ENCODE measurements at places on chromosomes 12 and 14.

DNA sequence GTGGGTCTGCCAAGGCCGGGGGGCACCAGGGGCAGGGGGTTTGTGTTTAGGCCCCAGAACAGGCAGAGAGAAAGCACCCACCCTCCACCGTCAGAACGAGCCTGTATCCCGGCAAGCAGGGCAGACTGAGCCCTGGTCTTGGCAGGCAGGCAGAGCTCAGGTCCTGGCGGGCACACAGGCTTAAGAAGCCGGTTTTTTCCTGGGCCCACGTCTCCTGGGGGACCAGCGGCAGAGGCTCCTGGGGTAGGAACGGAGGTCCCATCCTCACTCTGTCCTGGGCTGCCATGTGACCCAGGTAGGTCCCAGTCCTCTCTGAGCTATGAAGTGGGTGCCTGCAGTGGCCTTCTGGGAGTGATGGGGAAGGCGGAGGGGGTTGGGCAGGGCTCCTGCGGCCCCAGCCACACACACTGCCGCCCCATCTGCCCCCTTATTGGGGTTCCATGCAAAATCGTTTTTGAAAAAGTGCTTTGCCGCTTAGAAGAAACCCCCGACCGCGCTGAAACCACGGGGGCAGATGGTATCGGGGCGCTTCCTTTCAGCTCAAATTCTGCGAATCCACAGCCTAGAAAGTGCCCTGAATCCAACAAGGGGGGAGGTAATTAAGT is 24.2 kb downstream of the SH2B3 start:
- DNase-seq: no peak

DNA sequence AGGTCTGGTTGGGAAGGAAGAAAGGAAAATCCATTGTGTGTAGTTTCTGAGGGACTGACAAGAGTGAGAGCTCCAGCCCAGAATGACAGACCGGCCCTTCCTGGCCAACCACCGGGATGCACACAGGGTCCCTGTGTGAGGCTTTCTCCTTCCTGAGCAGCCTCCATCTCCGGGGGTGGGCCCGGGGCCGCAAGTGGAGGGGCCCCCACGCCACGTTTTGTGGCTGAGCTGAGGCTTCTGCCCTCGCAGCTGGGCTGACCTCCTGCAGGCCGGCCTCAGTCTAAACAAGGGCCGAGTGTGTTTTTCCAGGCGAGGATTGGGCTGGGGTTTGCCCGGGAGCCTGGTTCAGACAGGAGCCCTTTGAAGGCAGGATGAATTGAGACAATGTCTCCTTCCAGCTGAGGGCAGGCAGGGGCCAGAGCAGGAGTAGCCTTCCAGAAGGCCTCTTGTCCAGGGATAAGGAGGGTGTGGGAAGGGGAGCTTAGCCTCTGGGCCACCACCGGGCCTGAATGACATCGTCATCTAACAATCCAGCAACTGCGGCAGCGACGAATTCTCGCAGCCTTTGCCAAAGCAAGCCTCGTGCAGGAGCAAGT is 96.5 kb upstream of the NCOR2 start:
- DNase-seq: no peak

GRCh38 chr12:74963867-74964331 is 245.7 kb downstream of the KCNC2 start:
- no peak for DNase-seq

DNA sequence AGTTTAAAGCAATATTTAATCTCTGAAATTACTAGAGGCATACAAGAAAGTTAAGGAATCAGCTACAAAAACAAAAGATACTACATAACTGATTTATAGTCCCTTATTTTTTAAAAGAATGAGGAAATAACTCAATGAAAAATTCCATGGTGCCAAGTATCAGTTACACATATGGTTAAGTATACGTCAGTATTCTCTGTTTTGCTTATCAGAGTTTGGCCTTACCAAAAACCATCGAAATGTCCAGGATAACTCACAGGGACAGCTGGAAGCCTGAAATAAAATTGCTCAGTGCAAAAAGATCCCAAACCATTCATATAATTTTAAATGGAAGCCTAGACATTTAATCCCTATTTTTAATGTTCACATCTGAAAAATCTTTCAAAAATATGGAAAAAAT is 3.6 kb downstream of the CFL2 start:
- DNase-seq: peak; percentile 57

GRCh38 chr14:88975926-88976325 is 151.5 kb downstream of the TTC8 start:
- DNase-seq: no peak

GRCh38 chr12:105382771-105383622 is 52.5 kb downstream of the C12orf75 start:
- DNase-seq: peak; percentile 78

DNA sequence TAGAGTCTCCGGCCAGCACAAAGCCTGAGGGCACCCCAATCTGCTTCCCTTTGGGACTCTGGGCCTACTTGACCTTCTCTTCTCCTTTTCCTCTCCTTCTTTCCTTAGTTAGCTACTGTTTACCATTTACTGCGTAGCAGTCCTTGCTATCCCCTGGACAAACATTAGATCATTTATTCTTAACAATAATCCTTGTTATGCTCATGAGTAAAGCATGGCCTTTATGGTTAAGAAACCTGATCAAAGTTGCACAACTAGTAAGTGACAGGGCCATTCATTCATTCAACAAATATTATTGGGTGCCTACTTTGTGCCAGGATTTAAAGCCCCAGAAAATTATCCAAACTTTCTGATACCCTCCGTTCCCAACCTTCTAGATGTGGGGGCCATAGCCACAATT is 3.2 kb upstream of the HDAC7 start:
- no peak for DNase-seq

DNA sequence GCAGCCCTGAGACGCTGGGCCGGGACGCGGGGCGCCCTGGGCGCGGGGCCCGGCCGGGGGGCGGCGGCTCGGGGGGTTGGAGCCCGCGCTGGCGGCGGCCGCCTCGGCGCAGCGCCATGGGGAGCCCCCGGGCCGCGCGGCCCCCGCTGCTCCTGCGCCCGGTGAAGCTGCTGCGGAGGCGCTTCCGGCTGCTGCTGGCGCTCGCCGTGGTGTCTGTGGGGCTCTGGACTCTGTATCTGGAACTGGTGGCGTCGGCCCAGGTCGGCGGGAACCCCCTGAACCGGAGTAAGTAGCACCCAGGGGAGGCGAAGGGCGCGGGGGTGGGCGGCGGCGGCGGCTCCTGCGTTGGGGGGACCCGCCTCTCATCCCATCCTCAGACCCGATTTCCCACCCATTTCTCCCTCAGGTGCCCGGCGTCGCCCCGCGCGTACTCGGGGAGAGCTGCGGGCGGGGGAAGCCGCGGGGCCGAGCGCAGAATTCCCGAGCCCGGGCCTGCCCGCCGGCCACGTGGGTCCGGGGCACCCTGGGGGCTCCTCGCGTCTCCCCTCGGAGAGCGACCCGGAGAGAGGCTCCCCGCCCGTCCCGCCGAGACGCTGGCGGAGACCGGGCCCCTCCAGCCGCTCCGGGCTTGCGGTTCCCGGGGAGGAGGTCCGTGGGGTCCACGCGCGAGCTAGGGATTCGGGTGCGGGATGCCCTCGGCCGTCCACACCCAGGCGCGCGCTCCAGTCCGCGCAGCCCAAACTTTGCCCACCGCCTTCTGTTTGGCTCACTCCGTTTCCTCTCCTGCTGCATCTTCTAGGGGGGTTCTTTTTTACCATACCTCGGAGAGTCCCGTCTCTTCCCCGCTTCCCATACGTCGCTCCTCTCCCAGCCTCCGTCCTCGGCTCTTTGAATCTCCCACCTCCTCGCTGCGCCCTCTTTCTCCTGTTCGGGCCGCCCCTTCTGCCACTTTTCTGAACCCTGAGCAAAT is 807 bp downstream of the B4GALNT3 start:
- DNase-seq: no peak

GRCh38 chr14:61640158-61641136 is 54.9 kb upstream of the HIF1A start:
- no peak for DNase-seq

DNA sequence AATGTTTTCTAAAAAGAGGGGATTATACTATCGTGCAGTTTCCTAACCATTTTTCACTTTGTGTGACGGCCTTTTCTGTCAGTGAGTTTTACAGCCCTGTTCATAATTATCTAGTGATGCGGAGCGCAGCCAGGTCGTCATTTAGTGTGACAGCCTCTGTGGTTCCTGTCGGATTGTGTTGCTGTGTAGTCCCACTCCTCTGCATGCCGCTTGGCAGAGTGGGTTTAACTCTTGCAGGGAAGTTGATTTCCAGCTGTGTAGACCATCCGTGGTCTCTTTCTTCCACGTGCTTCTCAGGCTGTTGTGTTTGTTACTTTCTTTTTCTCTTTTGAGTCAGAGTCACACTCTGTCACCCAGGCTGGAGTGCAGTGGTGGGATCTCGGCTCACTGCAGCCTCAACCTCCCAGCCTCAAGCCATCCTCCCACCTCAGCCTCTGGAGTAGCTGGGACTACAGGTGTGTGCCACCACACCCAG is 8.6 kb downstream of the RAN start:
- no peak for DNase-seq

GRCh38 chr12:12091977-12092663 is 21.4 kb downstream of the BCL2L14 start:
- peak; percentile 11 for DNase-seq

- DNase-seq: no peak
Observed at GRCh38 chr14:79862045-79862444, 349.3 kb downstream of the DIO2 start.

GRCh38 chr12:52139579-52140062 is 52.2 kb downstream of the KRT80 start:
- DNase-seq: no peak

DNA sequence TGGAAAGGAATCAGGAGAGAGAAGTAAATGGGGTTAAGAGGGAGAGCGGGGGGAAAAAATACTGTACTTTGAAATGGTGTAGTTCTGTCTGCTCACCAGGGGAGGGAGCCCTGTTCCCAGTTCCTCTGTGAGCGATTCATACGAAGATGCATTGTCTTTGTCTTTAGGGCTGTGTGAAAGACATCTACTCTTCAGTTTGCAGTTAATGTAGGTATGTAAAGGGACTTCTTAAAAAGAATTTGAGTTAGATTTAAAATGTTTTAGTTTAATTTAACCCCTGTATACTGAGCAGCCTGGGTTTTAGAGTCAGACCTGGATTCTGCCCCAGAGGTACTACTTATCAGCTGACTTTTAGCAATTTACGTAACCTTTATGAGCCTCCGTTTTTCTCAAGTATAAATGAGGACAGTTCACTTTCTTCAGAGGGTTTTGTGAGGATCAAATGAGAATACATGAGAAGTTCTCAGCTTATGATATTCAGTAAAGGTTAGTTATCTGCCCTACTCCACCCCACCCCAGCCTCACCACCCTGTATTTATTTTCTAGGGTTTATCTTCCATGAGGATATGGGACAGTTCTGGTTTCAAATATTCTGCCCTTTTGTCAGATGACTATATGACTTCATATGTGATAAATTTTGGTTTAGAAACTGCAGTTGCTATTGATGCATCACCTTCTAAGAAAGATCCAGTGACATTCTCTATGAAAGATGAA is 82.5 kb upstream of the EVL start:
- peak; percentile 63 for DNase-seq

GRCh38 chr14:23055621-23056144 is 1.6 kb downstream of the CDH24 start:
- DNase-seq: no peak

- DNase-seq: no peak
Observed at GRCh38 chr12:93460003-93460402, 7.3 kb upstream of the MRPL42 start.

GRCh38 chr14:21990116-21990515 is 316.5 kb upstream of the OR4E1 start:
- DNase-seq: no peak

GRCh38 chr12:24553259-24553658 is 395.6 kb downstream of the BCAT1 start:
- no peak for DNase-seq

GRCh38 chr14:87067591-87067990 is 925.4 kb downstream of the GALC start:
- no peak for DNase-seq

DNA sequence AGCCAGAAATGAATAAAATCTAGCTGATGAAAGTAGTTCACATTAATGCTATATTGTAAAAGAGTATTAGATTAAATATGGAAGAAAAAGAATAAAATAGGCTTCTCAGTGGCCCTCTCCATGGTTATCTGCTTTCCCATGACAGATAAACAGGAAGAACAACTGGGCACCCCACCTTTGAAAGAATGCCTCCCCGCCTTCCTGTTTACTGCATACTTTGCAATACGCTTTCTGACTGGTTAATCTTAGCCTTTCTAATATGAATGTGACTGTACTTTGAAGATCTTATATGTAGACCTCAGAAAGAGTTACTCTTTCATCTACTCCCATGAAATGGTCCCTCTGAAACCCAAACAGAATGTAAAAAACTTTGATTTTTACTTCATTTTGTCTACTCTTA is 34.1 kb upstream of the DAAM1 start:
- DNase-seq: no peak

DNA sequence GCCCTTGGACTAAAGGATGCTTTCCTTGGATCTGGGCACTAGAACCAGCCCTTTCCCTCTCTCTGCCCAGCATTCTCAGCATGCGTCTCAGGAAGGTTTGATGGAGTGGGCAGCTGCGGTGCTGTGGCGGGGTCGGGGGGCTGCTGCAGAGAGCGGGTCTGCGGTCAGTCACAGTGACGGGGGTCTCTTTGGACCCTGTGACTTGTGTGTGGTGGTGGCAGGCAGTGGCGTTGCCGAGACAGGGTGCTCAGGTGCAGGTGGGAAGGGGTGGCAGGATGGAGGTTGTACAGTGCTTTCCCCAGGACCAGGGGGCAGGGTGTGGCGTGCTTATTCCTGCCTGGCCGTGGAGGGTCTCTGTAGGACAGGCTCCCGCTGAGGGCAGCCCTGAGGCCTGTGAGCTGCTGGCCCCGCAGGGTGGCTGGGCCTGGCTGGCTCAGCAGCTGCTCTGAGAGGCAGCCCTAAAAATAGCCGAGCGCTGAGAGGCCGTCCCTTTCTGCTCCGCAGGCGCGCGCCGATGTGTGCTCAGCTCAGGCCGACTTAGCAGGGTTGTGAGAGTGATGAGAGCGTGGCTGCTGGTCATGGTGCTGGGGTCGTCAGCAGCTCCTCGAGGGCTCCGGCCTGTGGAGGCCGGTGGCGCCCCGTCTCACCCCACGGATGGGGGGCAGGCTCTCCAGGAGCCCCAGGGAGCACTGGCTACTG is 9.7 kb downstream of the PACS2 start:
- DNase-seq: no peak

GRCh38 chr14:31142455-31143087 is 65.0 kb downstream of the HECTD1 start:
- DNase-seq: no peak

- DNase-seq: no peak
Observed at GRCh38 chr12:66131067-66131688, 628 bp upstream of the LLPH start.

- DNase-seq: no peak
Observed at GRCh38 chr14:99067141-99067920, 204.7 kb downstream of the BCL11B start.

GRCh38 chr12:103680591-103681141 is 93.6 kb downstream of the STAB2 start:
- no peak for DNase-seq

DNA sequence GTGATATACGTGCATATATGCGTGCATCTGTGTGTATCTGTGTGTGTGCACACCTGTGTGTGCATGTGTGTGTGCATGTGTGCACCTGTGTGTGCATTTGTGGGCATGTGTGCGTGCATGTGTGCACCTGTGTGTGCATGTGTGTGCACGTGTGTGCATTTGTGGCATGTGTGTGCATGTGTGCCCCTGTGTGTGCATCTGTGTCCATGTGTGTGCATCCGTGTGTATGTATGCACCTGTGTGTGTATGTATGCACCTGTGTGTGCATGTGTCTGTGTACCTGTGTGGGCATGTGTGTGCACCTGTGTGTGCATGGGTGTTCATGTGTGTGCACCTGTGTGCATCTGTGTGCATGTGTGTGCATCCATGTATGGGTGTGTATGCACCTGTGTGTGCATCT is 167.8 kb upstream of the SFSWAP start:
- DNase-seq: no peak

- no peak for DNase-seq
Observed at GRCh38 chr14:73817020-73817655, 34.5 kb upstream of the PTGR2 start.
